ENCODE measurements at places on chromosomes 2 and 18. TPM values are rescaled to one million over a fixed set of nuclear protein-coding genes. Genes with fewer than 3 reads are reported as not detected.

- no peak for DNase-seq
These were observed 14.6 kb upstream of the DYNC2LI1 start for GRCh38 chr2:43759195-43759594.

DNA sequence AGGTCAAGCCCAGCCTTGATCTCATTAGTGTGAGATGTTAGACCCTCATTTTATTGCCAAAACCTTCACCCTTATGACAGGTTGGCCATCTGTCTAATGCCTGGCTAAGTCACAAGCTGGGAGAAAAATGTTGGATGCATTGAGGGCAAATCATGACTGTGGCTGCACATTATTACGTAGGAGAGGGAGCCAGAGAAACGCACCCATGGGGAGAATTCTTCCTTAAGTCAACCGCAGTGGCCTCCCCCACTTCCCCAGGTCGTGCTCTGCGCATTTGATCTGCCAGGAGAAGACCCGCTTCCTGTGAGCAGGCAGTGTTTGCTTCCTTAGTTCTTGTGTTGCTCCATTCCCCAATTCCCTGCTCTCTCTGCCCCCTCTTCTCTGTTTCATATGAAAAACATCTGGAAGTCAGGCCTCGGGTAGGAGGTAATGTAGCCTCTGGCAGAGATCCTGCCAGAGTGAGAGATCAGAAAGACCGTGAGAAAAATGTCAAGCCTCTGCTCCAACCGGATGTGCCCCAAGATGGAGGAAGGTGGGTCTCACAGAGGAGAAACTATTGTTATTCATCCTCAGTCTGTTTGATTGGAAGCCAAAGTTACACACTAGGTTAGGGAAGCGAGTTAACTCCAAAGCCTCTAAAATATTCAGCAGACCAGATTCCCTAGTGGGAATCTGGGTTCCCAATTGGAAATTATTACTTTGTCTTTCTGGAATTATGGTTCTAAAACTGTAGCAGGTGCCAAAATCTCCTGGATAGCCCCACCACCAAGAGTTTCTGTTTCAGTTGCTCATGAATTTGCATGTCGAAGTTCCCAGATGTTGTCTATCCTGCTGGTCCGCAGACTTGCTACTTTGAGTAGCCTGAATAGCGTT lies 144.3 kb upstream of the PELI1 start:
- no peak for DNase-seq

DNA sequence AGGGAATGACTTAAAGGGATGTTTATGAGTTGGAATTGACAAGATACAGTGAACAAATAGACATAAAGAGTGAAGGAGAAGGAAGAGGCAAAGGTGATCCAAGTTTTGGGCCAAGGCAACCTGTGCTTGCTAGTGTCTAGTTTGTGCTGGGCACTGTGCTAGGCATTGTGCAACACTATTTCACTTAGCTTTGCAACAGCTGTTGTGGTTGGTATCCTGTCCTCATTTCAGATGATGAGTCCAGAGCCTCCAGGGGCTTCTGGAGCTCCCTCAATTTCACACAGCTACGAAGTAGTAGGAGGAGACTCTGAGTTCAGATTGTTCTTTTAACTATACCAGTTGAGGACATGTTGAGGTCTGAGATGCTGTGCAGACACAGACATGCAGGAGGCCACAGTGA lies 18.1 kb upstream of the LOXHD1 start:
- DNase-seq: no peak

DNA sequence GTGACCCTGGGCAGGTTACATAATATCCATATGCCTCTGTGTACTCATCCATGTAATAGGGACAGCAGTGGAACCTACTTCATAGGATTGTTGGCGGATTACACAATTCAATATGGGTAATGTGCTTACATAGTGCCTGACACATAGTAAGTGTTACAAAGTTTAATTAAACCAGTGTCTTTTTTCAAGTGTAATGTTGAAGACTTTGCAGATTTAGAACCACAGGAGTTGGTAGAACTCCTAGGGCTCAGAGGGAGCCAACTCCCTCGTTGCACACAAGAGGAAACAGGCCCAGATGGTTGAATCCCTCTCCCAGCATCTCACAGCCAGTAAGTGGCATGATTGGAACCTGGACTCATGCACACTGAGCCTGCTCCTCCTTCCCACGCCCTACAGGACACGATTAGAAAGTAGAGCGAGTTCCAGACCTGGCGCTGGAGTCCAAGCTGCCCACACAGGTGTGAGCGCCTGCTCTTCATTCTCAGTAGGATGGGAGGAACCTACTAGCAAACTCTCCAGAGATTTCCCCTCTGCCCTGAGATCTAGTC lies 97.8 kb downstream of the VSNL1 start:
- no peak for DNase-seq

- DNase-seq: no peak
These were observed 10.1 kb downstream of the RRM2 start for GRCh38 chr2:10132596-10132995.

ANKAR gene
- 8.0 TPM for total RNA-seq

Data from CD4-positive, alpha-beta T cell (primary cell).